ENCODE measurements at places on chromosomes 6 and 20.
A peak's percentile ranks its signal among the peaks of the same experiment; 100 is the strongest.

DNA sequence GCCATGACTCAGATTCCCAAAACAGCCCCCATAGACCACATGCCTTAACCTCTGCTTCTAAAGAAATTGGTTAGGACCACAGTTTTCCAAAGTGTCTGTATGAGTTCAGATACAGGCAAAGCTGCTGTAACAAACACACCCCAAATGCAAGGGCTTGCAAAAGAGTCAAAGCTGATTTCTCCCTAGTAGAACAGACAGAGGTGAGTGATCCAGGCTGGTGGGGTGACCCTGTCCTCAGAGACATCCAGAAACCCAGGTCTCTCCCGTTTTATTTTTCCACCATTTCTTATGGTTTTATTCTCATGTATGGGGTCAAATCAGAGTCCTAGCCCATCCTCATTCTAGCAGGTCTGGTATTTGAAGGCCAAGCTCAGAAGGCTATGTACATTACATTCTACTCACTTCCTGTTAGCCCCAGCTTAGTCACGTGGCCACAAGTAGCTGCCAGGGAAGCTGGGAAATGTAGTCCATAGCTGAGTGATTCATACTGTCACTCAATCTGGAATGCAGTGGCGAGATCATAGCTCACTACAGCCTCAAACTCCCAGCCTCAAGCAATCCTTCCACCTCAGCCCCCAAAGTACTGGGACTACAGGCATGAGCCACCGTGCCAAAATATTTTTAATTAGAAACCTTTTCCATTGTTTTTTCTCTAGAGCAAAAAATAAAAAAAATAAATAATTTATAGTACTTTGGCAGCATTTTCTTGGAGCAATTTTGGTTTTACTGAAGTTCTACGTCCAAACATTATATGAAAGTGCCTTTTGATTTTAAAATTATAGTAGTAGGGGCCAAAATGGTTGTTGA, 175.2 kb downstream of the ZMYND8 start:
- peak; percentile 11 for DNase-seq

- no peak for DNase-seq
Measured at GRCh38 chr20:16301986-16302385, 271.3 kb downstream of the KIF16B start.

- no peak for DNase-seq
Measured at GRCh38 chr6:111711476-111711875, 105.8 kb upstream of the TRAF3IP2 start.

GRCh38 chr6:33759887-33760629, 13.4 kb upstream of the IP6K3 start:
- DNase-seq, result no peak

DNA sequence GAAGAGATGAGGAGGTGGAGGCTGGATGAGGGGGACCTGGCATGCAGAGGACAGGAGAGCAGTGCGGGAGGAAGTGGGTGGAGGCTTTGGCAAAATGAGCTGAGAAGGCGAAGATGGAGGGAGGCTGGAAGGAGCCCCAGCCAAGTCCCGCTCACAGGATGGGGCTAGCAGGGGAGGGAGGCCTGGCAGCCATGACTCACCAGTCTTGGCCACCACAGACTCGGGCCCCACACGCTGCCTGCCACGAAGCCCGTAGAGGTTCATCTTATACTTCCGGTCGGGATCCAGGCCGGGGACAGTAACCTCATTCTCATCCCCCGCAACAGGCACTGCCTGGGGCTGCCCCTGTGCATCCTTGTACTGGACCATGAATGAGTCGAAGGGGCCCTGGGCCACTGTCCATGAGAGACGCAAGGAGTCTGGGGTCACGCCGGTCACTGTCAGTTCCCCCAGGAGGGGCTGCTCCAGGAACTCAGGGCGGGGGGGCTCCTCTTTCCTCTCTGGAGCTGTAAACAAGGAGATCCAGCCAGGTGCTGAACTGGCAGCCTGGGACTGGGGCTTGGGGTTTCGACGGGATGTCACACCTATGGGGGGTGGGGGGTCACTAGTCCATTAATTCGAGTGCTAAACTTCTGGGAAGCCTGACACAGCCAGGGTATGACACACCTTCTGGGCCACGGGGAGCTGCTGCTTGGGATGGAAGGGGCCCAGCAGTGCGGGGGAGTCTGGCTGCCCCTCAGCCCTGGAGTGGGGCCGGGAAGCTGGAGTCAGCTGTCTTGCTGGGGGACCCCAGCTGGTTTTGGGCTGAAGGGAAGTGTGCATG, 27.8 kb downstream of the TNXB start:
- peak; percentile 37 for DNase-seq

DNA sequence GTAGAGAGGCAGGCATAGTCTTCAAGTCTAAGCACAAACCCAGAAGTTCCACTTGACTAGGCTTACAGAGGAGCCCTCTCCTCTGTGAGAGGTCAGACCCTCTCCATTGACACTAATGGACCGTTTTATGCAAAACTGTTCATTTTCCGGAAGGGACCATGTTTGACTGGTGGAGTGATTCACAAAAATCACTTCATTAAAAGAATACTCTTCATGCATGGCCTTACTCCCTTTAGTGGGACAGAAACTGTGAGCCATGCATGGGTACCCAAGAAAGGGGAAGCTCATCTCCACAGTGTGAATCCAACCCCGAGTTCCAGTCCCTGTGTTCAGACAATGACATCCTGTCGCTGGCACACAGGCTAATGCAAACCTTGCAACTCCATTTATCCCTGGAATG, 63.2 kb downstream of the OLIG3 start:
- no peak for DNase-seq

DNA sequence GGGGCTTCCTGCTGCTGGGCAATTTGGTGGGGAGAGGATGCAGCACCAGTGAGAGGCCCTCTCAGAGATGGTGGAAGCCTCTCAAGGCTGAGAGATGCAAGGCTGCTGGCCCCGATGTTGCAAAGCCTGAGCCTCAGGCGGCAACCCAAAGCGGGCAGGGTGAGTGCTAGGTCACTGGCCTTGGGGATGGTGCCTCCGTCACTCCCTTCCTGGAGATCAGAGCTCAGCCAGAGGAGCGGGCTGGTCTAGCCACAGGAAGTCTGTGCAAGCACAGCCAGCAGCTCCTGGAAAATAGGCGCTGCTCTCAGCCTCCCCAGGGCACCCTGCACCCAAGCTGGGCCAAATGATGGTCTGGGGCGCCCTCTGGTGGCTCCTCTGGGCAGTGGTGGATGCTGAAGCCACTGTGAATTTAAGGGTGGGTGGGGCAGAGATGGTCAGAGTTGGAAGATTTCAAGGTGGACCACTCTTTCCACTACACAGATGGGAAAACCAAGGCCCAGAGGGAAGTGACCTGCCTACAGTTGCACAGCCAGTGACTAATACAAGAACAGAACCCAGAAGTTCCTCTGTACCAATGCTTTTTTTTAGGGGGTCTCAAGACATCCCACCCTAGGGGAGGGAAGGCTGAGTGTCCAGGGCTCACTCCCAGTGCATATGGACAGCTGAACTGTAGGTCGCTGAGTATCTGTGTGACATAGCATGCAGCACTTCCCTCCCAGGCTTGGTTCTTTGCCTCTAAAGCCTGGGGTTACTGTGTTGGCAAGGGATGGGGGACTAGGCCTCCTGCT, 20.8 kb downstream of the C20orf203 start:
- DNase-seq, result peak; percentile 90

GRCh38 chr6:69866351-69866769, at the start of gene COL19A1:
COL19A1 (plus strand) TSS chr6:69866556; CDS start chr6:69879568, 13,012 bp downstream.
- DNase-seq, result no peak

DNA sequence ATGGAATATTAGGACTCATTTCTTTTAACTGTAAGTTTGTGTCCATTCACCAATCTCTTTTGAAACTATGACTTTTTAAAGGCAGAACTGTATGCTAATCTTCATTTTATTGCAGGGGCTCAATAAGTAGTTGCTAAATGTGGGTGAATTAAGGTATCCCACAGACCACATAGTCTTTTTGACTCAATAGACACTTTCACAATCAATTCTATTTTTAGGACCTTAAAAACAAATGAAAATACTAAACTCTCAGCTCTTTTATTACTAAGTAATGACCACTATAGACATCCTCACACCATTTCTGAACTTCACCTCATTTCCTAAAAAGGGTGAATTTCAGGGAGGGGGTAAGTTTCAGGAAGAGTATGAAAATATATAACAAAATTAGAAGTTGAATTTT, 106.8 kb upstream of the BEND6 start:
- no peak for DNase-seq

DNA sequence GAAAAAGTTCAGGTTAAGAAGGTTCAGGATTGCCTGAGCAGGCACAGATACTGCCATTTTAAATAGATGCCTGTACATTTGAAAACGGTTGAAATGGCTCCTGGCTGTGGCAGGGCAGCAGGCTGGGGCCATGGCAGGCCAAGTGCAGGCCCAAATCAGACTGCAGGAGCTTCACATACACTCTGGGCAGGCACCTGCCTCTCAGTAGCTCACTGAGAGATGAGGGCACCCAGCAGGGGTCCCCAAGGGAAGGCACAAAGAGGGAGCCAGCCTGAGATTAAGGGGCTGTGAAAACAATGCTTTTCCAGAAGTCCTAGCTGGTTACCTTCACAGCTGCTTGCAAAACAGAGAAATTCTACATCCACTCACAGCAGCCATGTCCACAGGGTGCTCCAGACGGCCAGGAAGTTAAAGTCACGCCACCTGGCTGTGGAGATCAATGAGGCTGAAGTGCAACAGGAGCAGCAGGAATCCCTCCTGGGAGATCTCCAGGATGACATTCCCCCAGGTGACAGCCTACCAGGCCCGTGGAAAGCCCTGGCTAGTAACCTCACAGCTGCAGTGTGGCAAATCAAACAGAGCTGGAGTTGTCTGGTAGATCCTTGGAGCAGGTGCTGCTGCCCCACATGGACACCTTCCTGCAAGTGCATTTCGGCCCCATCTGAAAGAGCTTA, 6.2 kb upstream of the RAET1E start:
- DNase-seq, result no peak

DNA sequence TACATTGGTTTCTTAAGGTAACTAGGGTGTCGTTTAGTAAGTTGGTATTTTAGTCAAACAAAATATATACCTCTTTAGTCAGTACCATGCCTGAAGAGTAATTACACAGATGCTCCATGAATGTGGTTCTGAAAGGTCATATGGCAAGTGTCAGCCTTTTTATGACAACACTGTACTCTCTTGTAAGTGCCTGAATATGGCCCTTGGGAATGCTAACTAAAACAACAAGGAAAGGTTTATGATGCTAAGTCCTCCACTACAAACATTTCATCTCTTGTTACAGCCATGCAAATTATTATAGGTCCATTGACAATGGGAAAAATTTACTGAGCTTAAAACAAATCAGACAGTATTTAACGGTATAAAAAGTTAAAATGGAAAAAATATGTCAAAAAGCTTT, 39.0 kb upstream of the SUPT3H start:
- DNase-seq, result no peak

GRCh38 chr6:128259029-128259724, 261.2 kb downstream of the PTPRK start:
- DNase-seq, result no peak

GRCh38 chr6:158654498-158654897, 4.6 kb downstream of the SYTL3 start:
- peak; percentile 19 for DNase-seq

DNA sequence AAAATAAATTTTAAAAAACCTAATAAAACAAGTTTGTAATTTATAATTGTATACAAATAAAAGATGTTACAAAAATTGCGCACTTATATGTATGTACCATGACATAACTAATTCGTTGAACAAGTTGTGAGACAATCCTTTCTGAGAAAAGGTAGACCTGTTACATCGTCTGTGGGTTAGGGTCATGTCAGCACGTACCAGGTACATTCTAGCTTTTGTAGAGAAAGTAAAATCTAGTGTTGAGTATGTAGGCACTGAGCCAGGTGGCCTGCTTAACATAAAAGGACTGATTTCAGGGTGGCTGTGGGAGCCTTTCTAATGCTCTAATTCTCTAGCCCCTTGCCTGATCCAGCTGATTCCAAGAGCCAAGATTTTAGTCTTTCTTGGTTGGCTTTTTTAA, 10.4 kb downstream of the RPL7L1 start:
- DNase-seq, result no peak

DNA sequence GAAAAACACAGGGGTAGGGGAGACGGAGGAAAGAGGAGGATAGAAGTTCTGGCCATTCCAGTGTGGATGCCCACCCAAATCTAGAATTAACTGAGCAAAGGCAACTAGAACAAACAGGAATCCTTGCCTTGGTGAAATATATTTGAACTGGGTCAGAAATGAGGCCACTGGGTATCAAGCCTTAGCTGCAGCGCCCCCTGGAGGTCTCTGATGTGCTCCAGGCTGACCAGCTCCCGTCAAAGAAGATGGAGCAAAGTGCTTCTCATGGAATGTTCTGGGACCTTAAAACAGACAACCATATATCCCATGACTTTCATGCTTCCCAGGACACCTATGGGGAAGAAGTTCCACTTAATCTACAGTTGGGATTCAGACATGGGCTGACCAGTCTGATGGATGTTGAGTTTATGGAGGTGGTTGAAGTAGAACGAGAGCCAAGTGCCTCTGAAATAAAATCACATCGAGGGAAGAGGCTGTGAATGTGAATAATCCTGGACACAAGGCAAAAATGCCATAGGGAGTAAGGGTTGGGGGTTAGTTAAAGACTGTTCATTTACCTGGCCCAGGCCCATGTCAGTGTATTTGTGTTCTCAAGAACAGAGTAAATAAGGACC, 50.4 kb downstream of the HLA-DPB1 start:
- peak; percentile 43 for DNase-seq

DNA sequence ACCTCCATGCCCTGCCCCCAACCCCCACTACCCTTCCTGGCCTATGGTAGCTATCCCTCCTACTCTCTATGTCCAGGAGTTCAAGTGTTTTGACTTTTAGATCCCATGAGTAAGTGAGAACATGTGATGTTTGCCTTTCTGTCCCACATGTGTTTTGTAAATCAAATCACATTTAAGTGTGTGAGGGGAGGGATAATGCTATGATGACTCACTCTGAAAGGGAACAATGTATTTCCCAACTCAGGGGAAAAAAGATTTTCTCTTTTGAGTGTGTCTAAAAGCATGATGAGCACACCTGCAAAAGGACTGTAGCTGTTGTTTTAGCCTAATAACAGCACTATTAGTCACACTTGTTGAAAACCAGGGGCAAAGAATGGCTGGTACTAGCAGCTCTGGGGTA, 193.7 kb downstream of the GJA10 start:
- DNase-seq, result no peak

DNA sequence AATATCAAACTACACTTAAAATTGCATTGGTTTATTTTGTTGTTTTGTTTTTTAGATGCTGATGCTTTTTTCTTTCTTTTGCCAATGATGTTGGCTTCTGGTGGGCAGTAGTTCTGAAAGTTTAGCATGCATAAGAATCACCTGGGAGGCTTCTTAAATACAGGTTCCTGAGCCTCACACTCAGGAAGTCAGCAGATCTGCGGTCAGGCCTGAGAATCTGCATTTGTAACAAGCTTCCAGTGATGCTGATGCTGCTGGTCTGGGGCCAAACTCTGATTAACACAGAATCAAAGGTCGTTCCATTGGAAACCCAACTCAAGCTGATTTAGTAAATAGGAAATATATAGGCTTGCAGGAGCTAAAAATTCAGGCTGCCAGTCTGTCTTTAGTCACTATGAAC, 412.9 kb upstream of the SPTLC3 start:
- no peak for DNase-seq

GRCh38 chr20:33337119-33337518, 54.1 kb downstream of the BPIFB1 start:
- no peak for DNase-seq

- DNase-seq, result peak; percentile 90
Measured at GRCh38 chr6:134519465-134519864, 201.6 kb upstream of the SGK1 start.
